ENCODE measurements at places on chromosomes 13 and 19. TPM values are rescaled to one million over a fixed set of nuclear protein-coding genes. Genes with fewer than 3 reads are reported as not detected.

The RASGRP4 gene
- polyA plus RNA-seq: 1.2 TPM

The SLC5A5 gene
- 0.07 TPM for polyA plus RNA-seq

The RAB3A gene
- polyA plus RNA-seq: 6.5 TPM

The TSHZ3 gene
- polyA plus RNA-seq: 10.0 TPM

The SLC35E1 gene
- polyA plus RNA-seq: 48.8 TPM

The LYPD4 gene
- polyA plus RNA-seq: not detected

The ERF gene
- 78.9 TPM for polyA plus RNA-seq

The PTGER1 gene
- 13.3 TPM for polyA plus RNA-seq

The DENND1C gene
- polyA plus RNA-seq: 40.5 TPM

The TNNI3 gene
- polyA plus RNA-seq: 3.4 TPM

The LGALS7B gene
- 0.57 TPM for polyA plus RNA-seq

The MAST1 gene
- polyA plus RNA-seq: 1.3 TPM

The ANGPTL4 gene
- polyA plus RNA-seq: 2.6 TPM

The FEM1A gene
- polyA plus RNA-seq: 2.0 TPM

The PLPPR3 gene
- polyA plus RNA-seq: 19.3 TPM
